ENCODE measurements at places on chromosomes 3 and 15. TPM values are rescaled to one million over a fixed set of nuclear protein-coding genes. Genes with fewer than 3 reads are reported as not detected.

Gene SLC22A13
- polyA plus RNA-seq, result not detected

Gene PLCB2
- polyA plus RNA-seq, result 22.2 TPM

Gene COL7A1
- polyA plus RNA-seq, result 0.27 TPM

Gene C3orf49
- polyA plus RNA-seq, result not detected

Gene NRG4
- polyA plus RNA-seq, result not detected
